ENCODE measurements at places on chromosomes 12 and 14.
A peak's percentile ranks its signal among the peaks of the same experiment; 100 is the strongest.

DNA sequence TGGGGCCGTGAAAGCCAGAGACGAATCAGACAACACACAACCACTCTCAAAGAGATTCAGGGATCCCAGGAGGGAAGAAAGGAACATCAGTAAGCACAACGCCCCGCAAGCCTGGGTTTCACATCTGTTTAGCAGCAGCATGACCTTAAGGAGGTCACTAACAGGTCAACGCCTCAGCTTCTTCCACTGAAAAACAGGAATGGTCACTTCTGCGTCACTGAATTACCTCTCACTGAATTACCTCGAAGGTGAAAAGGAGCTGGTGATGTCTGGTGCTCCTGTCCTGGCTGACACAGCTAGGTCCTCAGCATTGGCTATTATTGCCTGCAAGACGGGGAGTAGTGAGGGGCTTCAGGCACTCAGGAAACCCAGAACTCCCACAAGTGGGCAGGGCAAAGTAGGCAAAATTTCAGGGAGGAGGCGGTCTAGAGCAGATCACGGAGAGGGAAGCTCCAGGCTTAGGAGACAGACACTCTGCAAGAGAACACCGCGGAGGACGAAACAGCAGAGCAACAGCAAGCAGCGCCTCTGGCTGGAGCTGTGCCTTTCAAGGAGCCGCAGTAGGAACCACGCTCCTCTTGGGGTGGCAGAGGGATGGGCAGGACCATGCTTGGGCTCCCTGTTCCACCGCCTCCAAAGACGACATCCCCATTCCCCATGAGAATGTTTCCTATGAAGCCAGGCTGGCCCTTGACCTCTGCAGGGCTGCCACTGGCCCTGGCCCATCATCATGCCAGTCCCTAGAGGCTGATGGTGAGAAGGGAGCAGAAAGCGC, 108.4 kb downstream of the SINHCAF start:
- DNase-seq = no peak

GRCh38 chr12:103877934-103878510, 37.0 kb upstream of the NT5DC3 start:
- DNase-seq = peak; percentile 77

DNA sequence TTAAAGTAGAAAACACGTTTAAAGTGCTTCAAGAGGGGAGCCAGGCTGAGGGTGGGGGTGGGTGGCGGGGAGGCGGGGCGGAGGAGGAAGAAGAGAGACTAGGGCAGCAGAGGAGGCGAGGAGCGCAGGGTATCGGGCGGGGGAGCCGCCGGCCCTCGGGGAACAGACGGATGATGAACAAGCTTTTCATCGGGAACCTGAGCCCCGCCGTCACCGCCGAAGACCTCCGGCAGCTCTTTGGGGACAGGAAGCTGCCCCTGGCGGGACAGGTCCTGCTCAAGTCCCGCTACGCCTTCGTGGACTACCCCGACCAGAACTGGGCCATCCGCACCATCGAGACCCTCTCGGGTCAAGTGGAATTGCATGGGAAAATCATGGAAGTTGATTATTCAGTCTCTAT, 39.2 kb downstream of the ZCRB1 start:
- no peak for DNase-seq

- peak; percentile 43 for DNase-seq
Measured at GRCh38 chr14:87049950-87050349, 943.0 kb downstream of the GALC start.

DNA sequence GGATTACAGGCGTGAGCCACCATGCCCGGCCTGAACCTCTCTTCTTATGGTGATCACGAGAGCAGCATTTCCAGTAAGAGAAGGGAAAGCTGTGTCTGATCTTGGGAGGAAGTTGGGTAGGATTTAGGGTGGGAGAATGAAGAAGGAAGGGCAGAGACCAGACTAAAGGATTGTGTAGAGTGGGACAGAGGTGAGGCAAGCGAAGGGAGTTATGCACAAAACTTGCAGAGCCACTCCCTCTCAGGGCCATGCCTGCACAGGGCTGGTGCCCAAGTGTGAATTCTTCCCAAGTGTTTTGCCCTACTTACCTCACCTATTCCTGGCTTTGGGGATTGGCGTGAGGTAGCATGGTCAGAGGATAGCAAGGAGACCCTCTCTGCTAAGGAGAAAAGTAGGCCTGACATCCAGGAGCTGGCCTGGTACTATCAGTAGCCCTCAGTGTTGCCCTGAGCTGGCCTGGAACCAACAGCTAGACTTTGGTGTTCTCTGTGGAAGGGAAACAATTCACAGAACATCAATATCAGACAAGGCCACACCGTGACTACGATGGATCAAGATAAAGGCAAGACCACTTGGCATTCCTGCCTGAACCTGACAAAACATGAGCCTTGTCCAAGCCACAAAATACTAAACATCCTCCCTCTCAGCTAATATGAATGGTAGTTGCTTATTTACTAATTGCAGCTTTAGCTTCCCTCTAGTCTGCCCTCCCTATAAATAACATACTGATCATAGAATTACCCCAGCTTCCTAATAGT, 201.0 kb upstream of the AMIGO2 start:
- DNase-seq = no peak

GRCh38 chr12:70467918-70468733, 102.0 kb downstream of the KCNMB4 start:
- DNase-seq = no peak

DNA sequence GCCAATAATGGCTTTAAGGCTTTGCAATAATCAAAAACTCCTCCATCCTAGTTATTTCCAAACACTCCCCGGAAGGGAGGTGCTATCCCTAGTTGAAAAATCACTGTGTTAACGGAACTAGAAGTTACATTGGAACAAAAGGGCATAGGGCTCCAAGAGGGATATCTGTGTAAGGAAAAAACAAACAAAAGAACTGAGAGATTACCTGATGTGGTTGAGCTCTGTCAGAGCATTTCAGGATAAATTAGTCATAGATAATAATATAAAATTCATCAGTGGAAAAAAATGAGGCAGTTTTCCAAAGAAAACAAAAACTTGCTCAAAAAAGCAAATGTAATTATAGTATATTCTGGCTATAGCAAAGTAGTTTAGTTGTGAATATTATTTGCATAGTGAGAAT, 27.4 kb upstream of the PAPLN start:
- DNase-seq = peak; percentile 64

DNA sequence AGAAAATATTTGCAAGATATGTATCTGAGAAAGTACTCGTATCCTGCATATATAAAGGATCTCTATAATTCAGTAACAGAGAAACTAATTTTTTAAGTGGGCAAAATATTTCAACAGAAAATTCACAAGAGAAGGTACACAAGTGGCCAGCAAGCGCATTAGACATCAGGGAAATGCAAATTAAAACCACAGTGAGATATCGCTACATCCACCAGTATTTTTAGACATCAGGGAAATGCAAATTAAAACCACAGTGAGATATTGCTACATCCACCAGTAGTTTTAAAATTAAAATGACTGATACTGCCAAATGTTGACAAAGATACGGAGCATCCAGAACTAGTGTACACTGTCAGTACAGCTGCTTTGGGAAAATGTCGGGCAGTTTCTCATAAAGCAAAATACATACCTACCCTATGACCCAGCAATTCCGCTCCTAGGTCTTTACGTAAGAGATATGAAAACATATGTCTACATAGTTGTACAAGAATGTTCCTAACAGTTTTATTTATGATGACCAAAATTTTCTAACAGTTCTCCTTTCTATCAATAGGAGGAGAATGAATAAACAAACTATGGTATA, 2.8 kb upstream of the KCNK13 start:
- no peak for DNase-seq

DNA sequence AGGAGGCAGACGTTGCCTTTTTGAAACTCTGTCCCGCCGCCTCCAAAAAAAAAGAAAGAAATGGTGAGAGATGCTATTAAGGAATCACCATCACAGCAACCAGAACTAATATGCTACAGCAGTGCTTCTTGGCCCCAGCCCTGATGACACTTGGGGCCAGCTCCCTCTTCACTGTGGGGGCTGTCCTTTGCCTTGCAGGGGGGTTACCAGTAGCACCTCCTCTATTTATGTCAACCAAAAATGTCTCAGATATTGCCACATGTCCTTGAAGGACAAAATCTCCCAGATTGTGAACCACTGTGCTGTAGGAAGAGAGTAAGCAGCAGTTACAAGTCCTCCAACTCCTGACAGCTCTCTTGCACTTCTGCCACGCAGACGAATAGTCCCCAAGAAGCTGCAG, 76.4 kb downstream of the LRRC74A start:
- peak; percentile 34 for DNase-seq

- DNase-seq = no peak
Measured at GRCh38 chr14:104895786-104896661, 28.7 kb upstream of the PLD4 start.

GRCh38 chr12:52255926-52256583, 18.4 kb upstream of the KRT86 start:
- DNase-seq = no peak

DNA sequence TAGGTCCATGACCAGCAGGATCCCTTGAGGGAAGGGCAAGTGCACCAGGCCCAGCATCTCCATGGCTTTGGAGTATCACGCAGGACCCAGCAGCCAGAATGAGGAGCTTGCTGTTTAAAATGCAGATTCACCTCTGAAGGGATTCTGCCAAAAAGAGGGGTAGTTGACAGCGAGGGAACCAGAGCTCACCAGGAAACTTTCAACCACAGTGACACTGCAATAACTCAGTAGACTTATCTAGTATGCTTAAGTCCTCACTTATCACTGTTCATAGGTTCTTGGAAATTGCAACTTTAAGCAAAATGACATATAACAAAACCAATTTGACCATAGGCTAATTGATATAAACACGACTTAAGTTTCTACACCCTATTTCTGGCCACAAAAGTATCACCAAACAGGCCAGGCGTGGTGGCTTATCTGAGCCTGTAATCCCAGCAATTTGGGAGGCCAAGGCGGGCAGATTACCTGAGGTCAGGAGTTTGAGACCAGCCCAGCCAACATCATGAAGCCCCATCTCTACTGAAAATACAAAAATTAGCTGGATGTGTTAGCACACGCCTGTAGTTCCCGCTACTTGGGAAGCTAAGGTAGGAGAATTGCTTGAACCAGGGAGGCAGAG, 21.4 kb upstream of the CKAP4 start:
- DNase-seq = no peak

DNA sequence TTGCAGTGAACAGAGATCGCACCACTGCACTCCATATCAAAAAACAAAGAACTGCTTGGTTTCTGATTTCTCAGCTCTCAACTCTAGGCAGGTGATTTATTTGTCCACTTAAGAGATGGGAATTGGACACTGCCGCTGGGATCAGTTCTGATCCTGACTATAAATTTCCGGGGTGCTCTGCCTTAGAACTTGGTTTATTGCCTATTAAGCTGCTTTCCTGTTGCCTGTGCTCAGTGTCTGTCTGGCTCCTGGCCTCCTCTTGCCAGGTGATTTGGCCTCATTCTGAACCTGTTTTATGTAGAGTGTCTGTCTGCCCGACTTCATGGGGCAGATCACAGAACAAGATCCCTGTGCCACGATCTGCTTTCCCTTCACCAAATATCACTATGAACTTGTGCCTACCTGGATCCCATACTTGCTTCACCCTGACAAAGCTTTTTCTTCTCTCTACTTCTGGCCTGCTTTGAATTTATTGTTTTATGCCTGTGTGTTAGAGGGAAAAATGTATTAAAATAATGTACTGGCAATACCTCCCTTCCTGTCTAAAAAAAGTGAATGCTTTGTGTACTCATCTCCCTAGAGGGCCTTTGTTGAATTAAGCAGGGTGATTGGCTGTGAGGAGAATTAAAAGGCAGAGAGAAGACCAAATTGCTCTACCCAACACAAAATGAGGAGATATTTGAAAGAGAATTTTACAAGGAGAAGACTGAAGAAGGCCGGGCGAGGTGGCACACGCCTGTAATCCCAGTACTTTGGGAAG, 27.6 kb downstream of the CDKN1B start:
- no peak for DNase-seq

DNA sequence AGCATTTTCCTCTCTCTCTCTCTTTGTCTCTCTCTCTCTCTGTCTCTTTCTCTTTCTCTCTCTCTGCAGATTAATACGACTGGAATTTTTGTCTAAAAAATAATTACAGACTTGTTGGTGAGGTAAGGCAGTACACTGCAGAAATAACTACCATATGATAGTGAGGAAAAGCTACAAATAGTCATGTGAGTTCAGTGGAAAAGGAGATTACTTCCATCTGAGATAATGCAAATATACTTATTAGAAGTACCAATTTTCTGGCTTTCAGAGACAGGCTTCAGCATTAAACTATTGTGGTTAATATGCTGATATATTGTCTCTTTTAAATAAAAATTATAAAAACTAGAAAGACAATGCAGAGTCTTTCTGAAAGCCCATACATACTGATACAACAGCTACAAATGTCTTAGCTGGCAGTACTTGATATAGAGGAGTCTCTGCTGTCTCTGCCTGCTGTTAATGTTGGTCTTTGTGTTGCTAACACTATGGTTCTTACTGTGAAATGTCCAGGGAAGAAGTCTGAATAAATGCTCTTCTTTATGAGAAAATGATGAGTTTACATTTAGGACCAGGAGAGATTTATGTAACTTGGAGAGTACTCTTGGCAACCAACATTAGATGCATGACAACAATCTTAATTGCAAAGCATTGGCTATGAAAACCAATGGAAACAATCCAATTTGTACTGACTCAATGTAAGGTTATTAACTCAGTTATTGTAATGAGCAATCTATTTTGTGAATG, 167.0 kb downstream of the LRFN5 start:
- DNase-seq = no peak

- peak; percentile 65 for DNase-seq
Measured at GRCh38 chr12:64650762-64651161, 40.5 kb downstream of the RASSF3 start.

DNA sequence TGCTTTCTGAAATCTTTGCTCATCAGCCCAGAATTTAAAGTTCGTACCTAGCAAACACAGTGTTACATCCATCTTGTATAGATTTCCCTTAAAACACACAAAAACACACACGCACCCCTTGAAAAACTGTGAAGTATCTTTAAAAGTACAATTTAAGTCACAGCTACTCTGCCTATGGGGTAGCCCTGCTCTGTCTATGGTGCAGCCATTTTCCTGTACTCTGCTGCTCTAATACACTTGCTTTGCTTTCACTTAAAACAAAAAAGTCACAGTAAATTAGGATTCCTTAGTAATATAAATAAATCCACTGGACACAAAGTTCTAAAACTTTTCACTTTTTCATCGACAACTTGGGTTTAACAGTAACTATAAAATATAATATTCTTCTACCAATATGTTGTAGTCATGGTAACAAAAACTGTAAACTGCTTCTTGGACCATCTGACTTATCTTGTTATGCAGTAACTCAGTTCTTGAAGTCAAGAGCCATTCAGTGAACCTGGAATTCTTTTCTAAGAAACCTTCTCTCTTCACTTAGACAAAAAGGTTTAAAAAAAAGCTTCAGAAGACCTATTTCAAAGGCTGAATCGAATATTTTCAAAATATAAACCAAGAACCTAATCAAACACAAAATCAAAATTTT, 63.5 kb downstream of the MED13L start:
- DNase-seq = no peak

All from EH (cell line).